Fibroblast of pulmonary artery (primary cell): ENCODE measurements at places on chromosomes 7 and 10.

DNA sequence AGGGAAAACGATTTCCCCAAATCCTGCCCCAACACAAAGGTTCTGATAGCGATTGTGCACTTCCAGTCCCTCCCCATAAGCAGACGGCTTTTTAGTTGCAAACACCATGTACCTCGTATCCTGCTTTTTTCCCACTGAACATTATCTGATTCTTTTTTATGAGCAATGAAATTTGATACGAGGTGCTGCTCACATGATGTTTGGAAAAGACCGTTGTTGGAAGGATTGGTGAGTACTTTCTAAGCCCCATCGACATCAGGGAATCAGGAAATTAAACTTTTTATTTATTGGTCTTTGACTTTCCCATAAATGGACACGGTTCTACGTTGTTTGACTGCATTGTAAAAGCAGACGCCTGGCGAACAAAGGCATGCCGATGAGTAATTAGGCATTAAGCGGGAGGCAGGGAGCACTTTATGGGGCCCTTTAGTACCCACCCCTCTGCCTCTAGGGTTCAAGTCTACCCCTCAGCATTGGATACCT, 49.4 kb downstream of the TEX36 start:
- no peak for DNase-seq

- no peak for DNase-seq
These were observed 189.6 kb downstream of the MGMT start for GRCh38 chr10:129656642-129657041.

DNA sequence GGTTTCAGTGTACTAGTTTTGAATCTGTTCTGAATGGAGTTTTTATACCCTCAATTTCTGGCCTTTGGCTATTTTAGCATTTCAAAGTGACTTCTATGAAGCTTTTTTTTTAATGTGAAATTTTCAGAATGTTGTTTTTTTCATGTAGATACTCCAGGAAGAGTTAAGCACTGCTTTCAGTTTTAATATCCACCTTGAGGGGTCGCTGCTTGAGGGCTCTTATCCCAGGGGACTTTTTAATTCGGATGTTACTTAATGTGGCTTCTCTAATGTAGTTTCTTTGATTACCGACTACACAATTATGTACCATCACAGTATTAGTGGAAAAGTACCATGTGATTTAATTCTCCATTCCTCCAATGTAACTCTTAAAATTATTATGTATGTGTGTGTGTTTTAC, 5.2 kb downstream of the IFIT5 start:
- peak; percentile 49 for DNase-seq

DNA sequence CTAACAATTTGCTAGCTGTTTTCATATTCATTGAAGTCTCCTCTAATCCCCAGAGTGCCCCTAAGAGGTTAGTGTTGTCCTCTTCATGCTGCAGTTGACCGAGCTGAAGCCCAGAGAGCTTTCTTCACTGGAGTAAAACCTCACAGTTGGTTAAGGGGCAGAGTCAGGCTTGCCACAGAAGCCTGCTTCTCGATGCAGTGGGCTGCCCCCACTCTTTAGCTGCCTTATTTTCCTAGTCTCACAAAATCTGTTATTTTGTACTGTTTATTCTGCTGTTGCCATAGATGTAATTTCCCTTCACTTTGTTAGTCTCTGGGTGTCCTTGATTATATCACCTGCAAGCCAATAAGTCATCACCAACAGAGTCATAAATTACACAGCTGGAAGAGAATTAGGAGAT, 56.3 kb upstream of the ZPBP start:
- DNase-seq, result no peak

GRCh38 chr7:136517971-136518370, 350.5 kb upstream of the CHRM2 start:
- DNase-seq, result no peak

DNA sequence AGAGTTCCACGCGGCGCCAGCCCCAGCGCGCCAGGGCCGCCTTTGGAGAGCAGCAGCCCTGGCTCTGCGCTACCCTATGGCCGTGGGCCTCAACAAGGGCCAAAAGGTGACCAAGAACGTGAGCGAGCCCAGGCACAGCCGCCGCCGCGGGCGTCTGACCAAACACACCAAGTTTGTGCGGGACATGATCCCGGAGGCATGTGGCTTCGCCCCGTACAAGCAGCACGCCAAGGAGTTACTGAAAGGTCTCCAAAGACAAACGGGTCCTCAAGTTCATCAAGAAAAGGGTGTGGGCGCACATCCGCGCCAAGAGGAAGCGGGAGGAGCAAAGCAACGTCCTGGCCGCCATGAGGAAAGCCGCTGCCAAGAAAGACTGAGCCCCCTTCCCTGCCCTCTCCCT, 144.1 kb downstream of the SRPK2 start:
- no peak for DNase-seq

GRCh38 chr10:38212460-38212859, 118.3 kb downstream of the ZNF37A start:
- DNase-seq, result no peak

DNA sequence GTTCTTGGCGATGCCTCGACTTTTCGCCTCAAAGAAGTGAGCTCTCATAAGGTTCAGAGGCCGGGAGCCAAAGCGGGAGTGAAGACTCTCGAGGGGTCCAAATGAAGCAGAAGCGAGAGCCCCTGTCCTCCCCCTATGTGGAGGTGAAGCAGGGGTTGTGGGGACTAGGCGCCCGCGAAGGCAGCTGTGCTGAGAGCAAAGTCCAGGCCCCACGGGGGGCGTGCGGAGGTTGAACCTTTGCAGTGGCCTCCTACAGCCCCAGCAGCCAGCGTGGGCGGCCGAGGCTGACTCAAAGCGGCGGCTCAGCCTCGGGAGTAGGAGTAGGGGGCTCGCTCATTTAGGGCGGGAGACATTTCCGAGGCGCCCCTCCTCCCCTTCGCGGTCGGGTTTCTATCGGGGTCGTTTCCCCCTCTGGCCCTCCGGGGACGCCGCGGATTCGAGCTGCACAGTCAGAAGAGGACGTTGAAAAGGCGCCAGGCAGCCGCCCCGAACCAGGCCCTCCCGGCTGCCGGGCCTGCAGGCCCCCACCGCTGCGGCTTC, 553 bp upstream of the ADD3 start:
- no peak for DNase-seq

GRCh38 chr7:80533287-80533686, 21.4 kb upstream of the GNAT3 start:
- no peak for DNase-seq

DNA sequence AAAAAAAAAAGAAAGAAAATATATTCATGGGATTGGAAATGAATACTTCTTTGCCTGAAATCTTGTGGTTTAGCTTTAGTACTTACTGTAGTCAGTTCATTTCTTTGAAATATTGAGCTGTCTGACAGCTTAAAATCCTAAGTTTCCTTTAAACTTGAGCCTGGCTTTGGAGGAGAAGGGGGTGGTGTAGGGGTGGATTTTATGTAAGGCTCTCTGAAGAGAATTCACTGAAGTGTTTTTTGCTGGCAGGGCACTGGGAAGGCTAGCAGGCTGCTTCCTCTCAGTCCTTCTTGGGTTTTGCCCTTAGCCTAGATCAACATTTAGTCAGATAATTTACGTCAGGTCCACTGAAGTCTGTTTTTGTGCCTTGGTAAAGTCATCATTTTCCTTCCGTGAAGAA, 516.5 kb downstream of the AUTS2 start:
- DNase-seq, result no peak

GRCh38 chr7:37535841-37536240, 87.2 kb upstream of the ELMO1 start:
- no peak for DNase-seq

- no peak for DNase-seq
These were observed 25.2 kb downstream of the ZNF117 start for GRCh38 chr7:64965594-64965993.

DNA sequence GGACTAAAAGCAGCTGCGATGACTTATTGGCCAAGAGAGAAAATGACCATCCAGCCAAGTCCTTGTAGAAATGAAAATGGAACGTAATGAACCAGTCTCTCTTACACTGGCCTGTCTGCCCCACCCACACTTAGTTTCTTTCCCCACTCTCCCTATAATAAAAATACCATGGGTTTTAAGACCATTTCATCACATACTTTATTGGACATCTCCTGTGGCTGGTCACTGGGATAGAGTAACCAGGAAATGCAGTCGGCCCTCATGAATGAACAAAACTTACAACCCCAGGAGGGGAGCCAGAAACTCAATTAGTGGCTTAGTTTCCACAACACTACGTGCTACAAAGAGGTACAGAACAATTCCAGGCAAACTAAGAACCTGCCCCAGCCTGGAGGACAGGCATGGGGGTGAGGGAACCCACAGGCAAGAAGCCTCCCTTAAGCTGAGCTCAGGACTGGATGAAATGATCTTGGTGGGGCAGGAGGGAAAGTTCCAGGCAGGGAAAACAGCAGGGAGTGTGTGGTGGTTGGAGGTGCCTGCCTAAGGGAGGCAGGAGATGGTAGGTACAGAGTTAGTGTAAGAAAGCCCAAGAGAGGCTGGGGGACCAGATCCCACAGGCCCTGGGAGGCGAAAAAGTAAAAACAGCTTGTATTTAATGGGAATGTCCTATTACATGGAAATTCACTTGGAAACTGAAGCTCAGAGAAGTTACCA, 29.6 kb downstream of the MKI67 start:
- peak; percentile 6 for DNase-seq

DNA sequence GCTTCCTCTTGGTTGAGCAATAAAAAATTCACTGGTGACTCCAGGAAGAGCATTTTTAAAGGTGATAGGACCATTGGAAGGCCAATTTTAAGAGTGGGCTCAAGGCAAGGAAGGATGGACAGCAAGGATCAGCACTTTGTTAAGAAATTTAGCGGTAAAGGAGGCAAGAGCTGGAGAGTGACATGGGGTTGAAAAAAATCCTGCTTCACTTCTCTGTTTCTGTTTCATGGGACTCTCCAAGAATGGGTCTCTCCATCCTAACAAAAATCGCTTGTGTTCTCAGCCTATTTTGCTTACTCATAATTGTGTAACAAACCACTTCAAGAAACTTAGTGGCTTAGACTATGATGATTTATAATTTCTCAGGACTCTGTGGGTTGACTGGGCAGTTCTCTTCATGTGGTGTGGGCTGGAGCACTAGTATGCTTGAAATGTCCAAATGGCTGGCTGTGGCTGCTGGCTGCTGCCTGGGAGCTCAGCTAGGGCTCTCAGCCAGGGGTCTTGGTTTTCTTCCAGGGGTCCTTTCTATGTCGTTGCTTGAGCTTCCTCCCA, 59.8 kb upstream of the ZNRF2 start:
- DNase-seq, result peak; percentile 53

GRCh38 chr10:102509387-102509786, 5.6 kb downstream of the SUFU start:
- peak; percentile 72 for DNase-seq

DNA sequence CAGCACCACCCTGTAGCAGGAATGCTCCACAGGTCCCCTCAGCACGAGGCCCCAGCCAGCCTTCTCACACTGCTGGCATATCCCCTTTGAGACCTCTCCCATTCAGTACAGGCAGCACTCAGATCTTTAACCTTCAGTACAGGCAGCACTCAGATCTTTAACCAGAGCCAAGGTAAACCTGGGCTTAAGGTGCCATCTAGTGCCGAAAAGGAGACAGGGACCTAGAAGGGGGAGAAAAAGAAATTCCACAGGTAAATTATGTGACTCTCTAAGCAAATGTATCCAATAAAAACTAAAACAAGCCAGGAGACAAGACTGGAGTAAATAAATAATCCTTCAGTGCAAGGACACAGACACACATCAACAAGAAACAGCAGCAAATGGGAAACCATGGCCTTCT, 358.6 kb downstream of the PTPRN2 start:
- no peak for DNase-seq

DNA sequence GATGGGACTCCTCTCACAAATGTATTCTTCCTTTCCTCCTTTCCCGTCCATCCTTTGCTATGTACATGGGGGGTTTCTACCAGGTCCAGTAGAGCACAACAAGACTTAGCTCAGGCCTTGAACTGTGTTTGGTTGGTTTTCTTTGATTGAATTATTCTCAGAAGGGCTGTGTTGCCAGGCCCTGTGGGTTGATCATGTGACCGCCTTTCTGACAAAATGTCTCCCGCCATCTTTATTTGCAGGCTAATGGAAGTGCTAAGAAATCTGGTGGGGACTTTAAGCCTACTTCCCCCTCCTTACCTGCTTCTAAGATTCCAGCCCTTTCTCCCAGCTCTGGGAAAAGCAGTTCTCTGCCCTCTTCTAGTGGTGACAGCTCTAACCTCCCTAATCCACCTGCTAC, 178.1 kb downstream of the ARHGAP21 start:
- DNase-seq, result no peak

DNA sequence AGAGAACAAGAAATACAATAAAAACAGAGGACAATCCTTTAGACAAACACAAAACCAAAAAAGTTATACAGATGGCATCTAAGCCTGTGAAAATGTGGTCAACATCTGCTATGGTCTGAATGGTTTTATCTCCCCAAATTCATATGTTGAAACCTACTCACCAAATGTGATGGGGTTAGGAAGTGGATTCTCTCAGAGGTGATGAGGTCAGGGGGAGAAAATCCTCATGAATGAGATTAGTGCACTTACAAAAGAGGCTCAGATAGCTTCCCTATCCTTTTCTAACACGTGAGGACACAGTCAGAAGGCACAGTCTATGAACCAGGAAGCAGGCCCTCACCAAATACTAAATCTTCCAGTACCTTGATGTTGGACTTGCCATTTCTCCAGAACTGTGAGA, 147.8 kb upstream of the GPR22 start:
- no peak for DNase-seq

DNA sequence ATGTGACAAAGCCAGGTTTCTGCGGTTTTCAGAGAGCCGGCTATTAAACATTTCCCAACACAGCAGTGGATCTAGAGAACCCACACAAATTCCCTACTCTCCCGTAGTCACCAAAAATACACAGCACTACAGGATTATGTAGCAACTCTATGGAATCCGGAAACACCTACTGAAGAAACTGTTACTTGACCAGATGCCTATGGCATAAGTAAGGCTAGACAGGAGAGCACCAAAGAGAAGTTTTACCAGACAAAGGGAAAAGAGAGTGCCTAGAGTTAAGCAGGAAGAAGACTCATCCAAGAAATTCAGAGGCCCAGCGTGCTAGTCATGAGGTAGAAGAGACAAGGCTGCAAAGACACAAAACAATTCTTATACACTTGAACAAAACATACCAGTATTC, 321.1 kb downstream of the PARD3 start:
- peak; percentile 48 for DNase-seq

DNA sequence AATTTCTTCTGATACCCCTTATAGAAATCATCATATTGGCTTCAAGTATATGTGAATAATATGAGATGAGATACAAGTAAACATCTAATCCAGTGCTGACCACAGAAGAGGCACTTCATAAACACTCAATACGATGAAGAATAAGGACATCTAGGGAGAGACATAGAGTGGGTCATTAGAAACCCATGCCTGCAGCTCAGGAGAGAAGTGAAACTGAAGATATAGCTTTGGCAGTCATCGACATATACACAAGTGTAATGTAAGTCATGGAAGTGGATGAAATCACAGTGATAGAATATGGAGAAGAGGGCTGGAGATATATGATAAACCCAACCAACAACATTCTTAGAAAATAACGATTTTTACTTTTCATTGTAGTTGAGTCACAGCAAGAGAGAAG, 665.0 kb downstream of the PARD3 start:
- no peak for DNase-seq

DNA sequence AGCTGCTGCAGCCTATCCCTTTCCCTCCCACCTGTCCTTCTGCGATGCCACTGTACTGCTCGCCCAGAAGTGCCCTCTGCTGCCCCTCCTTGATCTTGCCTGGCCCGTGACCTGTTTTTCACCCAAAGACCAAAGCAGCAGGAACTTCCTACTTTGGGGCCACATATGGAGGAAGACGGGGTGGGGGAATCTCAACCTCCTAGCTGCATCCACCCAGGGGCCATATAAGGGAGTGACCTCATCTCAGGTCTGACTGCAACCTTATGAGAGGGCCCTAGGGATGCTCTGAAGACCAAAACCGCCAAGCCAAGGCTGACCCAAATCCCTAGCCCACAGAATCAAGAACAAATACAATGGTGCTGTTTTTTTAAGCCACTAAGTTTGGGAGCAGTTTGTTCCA, 15.7 kb downstream of the PRKCQ start:
- no peak for DNase-seq
